IMR-90 (cell line): ENCODE measurements at places on chromosomes 12 and 14. TPM values are rescaled to one million over a fixed set of nuclear protein-coding genes. Genes with fewer than 3 reads are reported as not detected.

Gene GDF3
- total RNA-seq, result not detected in 2 replicates

Gene FOXN4
- not detected in 2 replicates for total RNA-seq

Gene RPS6KL1
- 0.72 and 1.1 TPM in 2 replicates for total RNA-seq

Gene LTB4R2
- total RNA-seq, result 0.56 and 0.72 TPM in 2 replicates

Gene KRT85
- not detected in 2 replicates for total RNA-seq

Gene HOXC6
- not detected in 2 replicates for total RNA-seq

Gene OSBPL8
- total RNA-seq, result 24.2 and 48.0 TPM in 2 replicates

Gene TPPP2
- total RNA-seq, result not detected in 2 replicates

Gene TAS2R50
- total RNA-seq, result 2.3 and 4.4 TPM in 2 replicates

Gene ABCD2
- total RNA-seq, result not detected in 2 replicates
